Stimulated activated CD8-positive, alpha-beta memory T cell treated with anti-CD3 and anti-CD28 coated beads, Interleukin-15, amount 100 ng/mL, for 24 hours (primary cell): ENCODE measurements at places on chromosomes 2 and 18.
A peak's percentile ranks its signal among the peaks of the same experiment; 100 is the strongest.

DNA sequence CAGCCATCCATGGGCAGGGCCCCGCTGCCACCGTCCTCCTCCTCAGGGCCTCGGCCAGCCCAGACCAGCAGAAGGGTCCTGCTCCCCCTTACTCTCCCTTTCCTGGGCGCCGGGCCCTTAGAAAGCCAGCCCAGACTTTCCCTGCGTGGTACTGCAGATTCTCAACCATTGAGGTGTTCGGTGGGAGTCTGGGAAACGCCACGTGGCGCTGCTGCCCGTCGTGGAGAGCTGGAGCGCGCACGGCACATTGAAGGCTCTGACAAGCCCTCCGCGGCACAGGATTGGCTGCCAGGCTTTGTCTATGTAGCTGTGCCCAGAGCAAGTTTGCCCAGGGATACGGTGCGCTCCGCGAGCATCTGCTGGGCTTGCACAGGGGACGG lies 10.4 kb upstream of the KLHL30 start:
- DNase-seq = no peak

DNA sequence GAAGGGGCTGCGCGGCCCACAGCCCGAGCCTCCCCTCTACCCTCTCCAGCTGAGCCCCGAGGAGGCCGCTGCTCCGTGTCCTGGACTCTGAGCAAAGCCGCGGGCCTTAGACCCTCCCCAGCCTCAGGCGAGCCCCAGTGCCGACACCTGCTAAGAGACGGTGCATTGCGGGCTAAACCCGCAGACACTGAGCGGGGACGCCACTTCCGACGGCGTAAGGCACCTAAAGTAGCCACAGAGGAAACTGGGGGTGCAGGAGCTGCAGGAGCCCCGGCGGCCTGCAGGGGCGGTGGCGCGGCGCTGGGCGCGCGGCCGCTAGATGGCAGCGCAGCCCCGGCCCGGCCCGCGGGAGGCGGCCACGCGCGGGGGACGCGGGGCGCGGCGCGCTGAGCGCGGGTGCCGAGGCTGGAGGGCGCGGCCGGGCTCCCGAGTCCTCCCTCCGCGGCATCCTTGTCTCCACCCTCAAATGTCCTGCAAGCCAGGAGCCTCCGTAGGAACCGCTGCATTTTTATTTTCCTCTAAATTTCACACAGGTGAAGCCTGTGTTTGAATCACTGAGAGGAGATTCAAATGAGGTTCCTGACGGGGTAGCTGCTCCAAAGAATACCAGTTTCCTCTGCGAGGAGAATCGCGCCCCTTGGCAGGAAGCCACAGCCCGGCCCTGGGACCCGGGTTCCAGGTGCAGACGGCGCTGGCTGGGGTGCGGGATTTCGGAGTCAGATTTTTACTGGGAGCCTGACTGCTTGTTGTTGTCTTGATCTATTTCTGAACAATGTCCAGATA lies 650.5 kb downstream of the GALR1 start:
- DNase-seq = peak; percentile 22

DNA sequence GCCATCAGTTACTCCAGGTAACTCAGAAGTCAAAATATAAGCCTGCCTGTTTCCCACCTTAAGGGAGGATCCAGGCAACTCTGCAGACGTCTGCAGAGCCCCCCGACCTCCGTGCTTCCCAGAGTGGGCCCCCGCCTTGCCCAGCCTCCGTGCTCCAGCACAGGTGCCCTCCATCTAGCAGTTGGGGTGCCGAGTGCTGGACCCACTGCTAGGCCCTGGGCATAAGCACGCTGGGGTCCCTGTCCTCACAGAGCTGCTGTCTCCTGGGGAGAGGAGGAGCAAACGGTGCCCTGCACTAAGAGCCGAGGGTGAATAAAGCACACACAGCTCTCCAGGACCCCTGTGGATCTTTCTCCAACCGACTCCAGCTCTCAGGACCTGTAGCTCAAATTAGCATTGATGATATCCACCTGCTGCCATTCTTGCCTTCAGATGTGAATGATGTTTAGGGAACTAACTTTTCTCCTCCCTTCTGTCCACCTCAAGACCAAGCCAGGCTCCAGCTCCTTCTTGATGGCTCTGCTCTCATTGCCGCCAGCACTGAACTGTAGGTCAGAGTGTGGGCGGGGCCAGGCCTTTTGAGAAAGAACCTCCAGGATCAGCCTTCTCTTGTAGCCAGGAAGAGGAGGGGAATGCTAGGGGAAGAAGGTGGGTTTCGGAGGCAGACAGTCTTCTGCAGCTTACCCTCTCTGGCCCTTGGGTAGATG lies 121.2 kb downstream of the SMAD7 start:
- no peak for DNase-seq

DNA sequence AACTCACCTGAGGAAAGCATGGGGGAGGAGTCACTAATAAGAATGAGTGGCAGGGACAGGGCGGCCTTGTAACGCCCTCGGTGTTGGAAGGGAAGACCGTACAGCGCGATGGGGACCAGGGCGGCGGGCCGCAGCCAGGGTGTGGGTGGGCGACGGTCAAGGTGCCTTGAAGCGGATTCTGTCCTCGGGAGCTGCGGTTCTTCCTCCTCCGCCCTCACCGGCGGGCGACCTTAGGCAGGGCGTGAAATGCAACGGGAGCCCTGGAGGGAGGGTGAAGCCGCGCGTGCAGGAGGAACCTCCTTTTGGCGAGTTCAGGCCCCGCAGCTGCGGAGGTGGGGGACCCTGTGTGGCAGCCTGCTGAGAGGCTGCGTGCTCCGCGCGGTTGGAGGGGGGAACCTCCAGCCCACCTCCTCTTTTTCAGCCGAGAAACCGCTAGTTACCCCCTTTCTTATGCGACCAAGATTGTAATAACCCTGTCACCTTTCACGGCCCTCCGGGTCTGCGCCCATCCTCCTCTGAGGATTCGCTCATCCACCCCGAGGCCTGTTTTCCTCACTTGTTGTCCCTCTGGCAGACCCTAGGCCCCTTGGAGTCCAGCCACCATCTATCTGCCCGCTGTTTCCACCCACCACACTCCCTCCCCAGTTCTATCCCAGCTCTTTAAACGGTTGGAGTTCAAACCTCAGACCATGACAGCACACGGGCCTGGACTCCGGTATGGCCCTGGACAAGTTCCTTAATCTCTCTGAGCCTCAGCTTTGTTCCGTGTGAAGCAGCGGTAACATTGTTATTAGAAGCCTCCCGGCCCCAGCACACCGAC lies 823 bp upstream of the RNU2-63P start:
- no peak for DNase-seq

DNA sequence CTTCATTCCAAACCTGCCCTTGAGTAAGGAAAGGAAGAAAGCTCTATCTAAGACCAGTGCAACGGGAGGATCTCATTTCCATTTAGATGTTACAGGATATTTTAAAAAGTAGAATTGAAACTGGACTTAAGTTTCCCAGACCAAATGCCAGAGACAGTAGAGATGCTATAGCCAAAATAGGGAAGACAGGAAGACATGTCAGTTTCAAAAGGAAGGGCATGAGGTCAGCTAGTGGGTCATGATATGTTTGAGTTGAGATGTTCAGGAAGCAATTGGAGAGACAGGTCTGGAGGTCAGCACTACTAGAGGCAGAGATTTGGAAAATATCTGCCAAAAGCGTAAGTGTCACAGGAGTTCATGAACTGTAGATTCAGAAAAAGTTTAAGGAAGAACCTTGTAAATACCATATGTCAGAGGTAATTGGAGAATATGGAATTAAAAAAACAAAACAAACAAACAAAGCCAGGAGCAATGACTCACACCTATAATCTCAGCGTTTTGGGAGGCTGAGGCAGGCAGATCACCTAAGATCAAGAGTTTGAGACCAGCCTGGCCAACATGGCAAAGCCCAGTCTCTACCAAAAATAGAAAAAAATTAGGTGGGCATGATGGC lies 50.8 kb downstream of the EPHA4 start:
- DNase-seq = no peak

GRCh38 chr18:28729321-28729720 lies 552.4 kb upstream of the CDH2 start:
- DNase-seq = no peak

GRCh38 chr18:9834551-9834950 lies 51.2 kb upstream of the TXNDC2 start:
- DNase-seq = no peak

GRCh38 chr2:126850940-126851339 lies 47.8 kb upstream of the TEX51 start:
- DNase-seq = no peak

DNA sequence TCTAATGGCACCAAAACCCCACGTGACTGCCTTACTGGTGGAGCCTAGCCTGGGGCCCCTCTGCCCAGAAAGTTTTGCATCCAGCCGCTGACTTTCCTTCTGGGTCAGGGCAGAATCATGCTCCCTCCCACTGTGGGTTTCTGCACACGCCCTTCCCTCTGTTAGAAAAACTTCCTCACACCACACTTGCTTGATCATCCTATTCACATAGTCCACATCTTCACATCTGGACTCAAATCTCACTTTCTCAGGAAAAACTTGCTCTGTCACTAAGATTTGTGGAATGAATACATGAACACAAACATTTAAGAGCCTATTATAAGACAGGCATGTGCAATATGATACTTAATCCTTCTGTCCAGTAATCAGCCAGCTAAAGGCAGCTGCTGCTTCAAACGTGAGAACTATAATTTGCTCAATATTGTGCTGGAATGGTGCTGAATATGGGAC lies 274.7 kb downstream of the RND3 start:
- DNase-seq = no peak

DNA sequence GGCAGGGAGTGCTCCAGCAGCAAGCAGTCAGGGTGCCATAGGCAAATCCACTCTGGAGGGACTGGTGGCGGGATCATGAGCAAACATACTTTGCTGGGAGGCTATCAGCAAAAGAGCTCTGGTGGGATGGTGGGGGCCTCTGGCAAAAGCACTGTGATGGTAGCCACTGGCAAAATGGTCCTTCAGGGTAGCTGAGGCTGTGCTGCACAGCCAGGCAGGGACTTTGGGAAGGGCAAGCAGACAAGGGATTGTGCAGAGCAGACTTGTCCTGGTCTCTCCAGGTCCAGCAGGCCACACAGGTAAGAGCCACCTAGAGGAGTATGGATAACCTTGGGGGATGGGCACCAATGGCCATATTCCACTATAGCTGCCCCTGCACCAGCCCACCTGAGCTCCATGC lies 129.4 kb upstream of the OTOS start:
- no peak for DNase-seq

- DNase-seq = no peak
Observed at GRCh38 chr2:3628800-3629199, 29.2 kb upstream of the ALLC start.

DNA sequence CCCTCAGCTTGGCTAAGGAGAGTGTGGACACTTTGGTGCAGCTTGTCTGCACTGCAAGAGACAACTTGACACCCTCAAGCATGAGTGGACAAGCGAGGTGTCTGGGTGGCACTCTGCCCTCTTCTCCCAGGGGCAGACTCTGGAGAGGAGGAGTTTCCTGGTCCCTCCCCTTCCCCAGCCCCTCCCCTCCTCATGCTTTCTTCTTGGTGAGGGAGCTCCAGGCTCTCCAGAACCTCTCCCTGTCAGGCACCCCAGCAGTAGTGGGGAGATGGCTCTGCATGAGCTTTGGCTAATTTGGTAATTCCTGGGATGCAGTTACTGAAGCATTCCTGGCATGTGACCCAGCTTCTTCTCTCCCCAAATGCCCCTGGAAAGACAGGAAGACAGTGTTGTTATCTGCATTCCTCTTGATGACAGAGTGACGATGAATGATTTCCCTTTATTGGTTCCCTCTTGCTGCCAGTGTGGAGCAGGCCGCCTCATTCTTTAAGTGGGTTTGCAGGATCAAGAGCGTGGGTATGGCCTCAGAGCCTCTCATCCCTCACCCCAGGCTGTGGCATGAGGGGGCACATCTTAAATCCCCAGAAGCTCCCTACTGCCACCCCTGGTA lies 89.2 kb downstream of the STPG4 start:
- no peak for DNase-seq

DNA sequence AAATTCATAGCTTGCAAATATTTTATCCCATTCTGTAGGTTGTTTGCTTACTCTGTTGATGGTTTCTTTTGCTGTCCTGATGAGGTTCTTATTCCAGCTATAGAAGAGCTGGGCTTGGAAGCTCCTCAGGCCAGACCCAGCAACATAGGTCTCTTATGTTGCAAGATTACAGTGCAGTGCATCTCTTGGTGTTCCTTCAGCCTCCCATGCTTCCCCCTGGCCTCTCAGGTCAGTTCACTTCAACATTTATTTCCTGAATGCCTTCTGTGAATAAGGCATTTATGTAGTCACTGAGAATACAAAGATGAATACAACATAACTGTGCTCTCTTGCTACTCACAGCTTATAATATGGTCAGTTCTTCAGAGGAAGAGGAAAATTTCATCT lies 179.0 kb upstream of the SLC39A10 start:
- no peak for DNase-seq

GRCh38 chr2:10257500-10258147 lies 45.1 kb upstream of the HPCAL1 start:
- no peak for DNase-seq

DNA sequence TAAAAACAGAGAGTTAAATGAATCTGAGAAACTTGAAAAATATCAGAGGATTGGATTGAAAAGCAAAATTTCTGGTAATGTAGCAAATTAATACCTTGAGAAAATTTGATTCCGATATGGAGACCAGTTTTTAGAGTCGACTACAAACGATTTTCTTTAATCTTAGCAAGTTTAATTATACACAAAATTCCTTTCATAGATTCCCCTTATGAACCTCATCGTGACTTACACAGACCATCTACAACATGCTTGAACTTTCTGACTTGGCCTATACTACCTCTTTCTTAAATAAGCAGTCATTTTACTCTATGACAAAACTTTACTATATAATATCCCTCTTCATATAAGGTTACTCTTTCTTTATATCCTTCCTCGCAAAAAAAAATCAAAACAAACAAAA lies 769.6 kb upstream of the CRIM1 start:
- DNase-seq = no peak

DNA sequence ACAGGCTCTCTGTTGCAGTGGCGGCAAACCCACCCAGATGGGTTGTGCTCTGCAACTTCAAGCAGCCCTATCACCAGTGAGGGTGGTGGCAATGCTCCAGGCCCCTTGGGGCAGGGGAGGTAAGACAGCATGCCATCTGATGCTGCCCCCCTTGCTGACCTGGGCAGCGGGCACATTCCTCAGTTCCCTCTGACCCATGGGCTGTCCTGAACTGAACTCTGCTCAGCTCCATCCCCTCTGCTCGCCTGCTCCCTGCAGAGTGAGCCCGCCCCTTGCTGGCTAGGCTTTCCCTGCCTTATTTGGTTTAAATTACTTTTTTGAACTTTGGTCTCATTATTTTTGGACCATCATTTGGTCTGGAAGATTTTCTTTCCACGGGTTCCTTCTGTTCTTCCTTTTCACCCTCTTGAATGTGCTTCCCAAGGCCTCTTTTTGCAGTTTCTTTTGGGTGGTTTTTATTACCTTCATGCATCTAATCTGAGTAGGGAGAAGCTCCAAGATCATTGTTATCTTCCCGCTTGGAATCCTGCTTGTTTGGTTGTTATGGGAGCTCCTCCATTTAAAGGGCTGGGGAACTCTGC lies 565.4 kb downstream of the TNS1 start:
- DNase-seq = no peak

- DNase-seq = no peak
Observed at GRCh38 chr2:201996006-201996405, 37.6 kb upstream of the FZD7 start.

GRCh38 chr2:120520929-120521912 lies 175.3 kb downstream of the INHBB start:
- no peak for DNase-seq
